NCI-H2081 treated with DMSO at 0.1 percent for 48 hours (cell line): ENCODE measurements at places on chromosomes 3 and 15.

GRCh38 chr3:134430950-134431445 is 54.8 kb downstream of the ANAPC13 start:
- no peak for DNase-seq

- no peak for DNase-seq
Measured at GRCh38 chr3:37198996-37199395, 24.6 kb upstream of the LRRFIP2 start.

GRCh38 chr3:175088766-175089380 is 229.7 kb downstream of the NAALADL2 start:
- no peak for DNase-seq

GRCh38 chr15:85772668-85773067 is 22.1 kb downstream of the KLHL25 start:
- no peak for DNase-seq

DNA sequence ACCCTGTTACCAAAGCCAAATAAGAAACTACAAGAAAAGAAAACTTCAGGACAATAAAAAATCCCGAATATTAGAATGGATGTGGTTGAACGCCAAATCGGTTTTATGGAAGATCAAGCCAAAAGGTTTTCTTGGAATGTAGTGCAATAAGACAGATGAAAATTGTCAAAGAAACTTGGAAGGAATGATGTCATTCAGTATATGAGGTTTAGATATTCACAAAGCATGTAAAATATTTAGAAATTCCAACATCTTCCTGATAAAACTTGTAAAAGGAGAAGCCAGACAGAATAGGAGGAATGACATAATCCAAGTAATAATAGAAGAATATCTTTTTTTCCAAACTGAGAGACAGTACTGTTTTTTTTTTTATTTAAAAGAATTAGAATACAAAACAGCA is 130.3 kb upstream of the ZPLD1 start:
- DNase-seq = no peak

- no peak for DNase-seq
Measured at GRCh38 chr3:158548691-158549090, 22.3 kb upstream of the MLF1 start.

DNA sequence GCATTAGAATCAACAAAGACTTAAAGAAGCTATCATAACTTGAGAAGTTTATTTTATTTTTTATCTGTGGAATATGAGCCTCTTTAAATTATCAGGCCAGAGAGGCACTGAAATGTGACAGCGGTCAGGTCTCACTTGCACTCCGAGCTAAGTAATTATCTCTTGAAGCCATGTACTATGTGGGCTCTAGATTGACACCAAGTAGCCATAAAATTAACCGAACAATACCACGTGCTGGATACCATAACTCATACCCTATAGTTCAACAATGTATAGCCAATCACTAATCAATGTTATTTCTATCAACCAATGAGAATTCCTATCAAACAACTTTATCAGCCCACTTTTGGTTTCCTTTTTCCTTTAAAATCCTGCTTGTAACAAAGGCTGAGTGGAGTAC is 299.3 kb downstream of the TBC1D5 start:
- DNase-seq = no peak

DNA sequence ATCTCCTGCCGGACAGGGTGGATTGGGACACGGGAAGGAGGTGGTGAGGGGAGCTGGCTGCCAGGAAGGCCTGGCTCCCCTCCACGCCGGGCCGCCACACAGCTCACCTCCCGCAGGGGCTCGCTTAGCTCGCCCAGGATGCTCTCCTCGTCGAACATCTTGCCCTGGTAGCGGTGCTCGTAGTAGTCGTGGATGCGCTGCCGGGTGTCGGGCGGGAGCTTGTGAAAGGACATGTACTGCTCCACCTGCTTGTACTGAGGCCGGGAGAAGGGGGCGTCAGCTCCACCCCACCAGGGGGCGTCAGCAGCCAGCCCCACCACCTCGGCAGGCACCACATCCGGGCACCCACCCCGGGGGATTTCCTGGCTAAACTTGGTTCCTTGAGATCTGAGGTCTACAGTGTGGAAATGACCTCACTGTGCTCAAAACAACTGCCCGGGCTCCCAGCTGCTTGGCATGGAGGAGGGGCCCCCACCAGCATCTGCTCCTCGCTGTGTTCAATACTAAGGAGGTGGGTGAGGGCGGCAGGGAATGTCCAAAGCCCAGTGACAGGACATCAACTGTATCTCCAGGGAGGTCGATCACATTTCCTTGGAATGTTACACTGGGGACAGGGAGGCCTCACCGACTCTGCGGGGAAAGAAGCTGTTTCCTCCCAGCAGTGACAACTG is 43.4 kb downstream of the HCN4 start:
- DNase-seq = no peak

GRCh38 chr3:132405188-132405587 is 12.1 kb upstream of the DNAJC13 start:
- DNase-seq = peak; percentile 46

GRCh38 chr3:12986986-12987385 is 86.2 kb downstream of the IQSEC1 start:
- no peak for DNase-seq

DNA sequence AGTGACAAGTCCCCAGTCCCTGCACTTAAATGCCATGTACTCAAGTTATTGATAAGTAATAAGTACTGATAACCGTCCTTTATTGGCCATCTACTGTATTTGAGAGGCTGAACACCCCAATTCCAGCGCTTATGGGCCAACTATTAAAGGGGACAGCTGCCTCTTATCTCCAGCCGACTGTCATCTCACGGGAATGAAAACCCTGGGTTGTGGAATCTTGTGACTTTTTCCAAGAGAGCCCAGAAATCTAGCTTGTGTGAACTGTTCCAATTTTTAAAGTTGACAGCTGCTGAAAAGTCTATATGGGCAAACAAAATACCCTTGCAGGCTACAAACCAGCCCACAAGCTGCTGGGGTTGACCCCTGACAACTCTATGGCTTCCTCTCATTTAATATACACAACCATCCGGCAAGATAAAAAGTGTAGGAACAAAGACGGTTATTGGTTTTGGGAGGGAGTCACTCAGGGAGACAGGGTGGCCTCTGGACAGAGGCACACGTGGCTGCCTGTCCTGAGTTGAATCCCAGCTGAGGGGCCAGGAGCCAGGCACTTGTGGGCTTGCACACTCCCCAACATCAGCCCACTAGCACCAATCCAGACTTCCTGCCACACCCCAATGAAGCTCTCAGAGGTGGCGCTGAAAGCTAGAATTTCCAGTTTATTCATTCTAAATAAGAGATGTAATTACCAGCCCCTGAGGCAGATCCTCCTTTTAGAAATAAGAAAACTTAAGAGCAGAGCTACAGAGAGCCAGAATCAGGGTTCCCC is 16.2 kb downstream of the SPSB4 start:
- DNase-seq = no peak

- no peak for DNase-seq
Measured at GRCh38 chr3:64267721-64268604, 42.7 kb upstream of the PRICKLE2 start.

DNA sequence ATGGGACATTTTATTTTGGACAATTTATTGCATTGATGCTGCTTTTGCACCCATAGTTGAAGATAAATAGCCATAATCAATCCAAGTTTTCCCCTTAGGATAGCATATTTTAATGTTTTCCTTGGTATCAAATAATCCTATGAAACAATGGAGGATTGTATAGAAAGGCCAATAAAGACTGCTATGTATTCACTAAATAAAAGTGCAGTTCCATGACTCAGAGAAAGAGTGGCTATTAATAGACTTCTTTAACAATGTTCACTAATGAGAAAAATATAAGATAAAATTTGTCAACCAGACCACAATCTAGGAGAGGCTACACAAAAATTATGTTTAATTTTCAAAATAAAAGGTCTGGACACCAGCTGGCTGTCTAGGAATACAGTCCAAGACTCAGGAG is 560.9 kb upstream of the AGTR1 start:
- DNase-seq = no peak

DNA sequence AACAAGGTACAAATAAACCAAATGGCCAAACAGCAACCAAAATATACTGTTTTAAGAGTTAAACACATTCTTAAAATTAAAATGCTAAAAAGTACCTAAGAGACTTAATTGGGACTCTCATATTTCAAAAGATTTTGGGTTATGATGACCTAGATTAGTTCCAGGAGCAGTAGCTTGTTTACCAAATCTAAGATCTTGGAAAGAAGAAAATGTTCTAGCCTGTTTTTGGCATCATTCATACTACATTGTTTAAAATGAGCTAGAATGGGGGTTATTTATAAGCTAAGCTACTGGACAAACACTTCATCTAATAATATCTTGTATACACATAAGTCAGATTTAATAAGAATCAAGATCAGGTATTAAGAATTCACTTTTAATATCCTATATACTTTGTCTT is 22.8 kb downstream of the ATOSA start:
- no peak for DNase-seq

DNA sequence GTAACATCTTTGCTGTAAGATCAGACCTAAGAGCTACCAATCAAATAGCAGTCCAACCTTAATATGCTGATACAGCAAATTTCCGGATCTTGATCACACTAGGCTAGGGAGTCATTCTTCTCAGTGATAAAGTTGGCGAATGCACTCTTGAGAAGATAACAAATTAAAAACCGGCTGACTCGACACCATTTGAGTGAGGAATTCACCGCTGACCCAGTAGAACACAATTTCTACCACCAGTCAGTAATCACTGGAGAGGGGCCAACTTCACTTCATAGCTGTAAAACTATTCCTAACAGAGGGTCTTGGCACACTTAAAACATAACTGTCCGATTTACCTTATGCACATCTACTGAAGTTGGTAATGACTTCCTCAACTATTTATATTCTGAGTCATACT is 47.2 kb downstream of the MEIS2 start:
- no peak for DNase-seq

- no peak for DNase-seq
Measured at GRCh38 chr3:186719945-186720739, 3.0 kb downstream of the KNG1 start.

GRCh38 chr15:48688493-48688892 is 43.0 kb upstream of the FBN1 start:
- no peak for DNase-seq

- no peak for DNase-seq
Measured at GRCh38 chr15:47997195-47998080, 123.4 kb upstream of the SLC24A5 start.

DNA sequence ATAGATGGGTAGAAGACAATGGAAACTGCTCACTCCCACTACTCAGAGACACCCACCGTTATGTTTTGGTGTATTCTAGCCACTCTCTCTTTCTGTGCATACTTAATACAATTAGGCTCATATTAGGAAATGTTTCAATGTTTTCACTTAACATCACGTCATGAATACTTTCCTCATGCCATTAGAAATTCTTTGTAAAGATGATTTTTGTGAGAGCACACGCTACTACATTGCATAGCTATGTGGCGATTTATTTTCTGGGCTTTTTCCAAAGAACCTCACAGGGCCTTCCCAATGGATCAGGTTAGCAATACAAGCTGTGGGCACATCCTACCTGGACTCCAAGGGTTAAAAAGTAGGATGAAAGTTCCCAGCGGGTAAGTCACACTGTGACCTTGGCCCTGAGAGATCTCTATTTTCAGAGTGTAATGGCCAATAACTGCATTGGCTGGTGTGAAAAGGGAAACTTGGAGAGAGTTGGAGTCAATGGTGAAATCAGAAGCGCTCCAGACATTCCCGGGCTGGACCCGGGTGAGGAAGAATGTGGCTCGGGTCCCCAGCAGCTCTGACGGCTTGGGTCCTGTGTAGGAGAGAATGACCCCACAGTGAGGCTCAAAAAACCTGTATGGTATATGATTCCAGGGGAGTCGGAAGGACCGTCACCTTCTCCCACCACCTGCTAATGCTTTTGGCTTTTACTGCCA is 25.8 kb upstream of the TGM5 start:
- no peak for DNase-seq

- DNase-seq = no peak
Measured at GRCh38 chr3:51686512-51687215, 15.6 kb downstream of the TEX264 start.

- DNase-seq = no peak
Measured at GRCh38 chr3:12908859-12909258, 67.5 kb upstream of the RPL32 start.

DNA sequence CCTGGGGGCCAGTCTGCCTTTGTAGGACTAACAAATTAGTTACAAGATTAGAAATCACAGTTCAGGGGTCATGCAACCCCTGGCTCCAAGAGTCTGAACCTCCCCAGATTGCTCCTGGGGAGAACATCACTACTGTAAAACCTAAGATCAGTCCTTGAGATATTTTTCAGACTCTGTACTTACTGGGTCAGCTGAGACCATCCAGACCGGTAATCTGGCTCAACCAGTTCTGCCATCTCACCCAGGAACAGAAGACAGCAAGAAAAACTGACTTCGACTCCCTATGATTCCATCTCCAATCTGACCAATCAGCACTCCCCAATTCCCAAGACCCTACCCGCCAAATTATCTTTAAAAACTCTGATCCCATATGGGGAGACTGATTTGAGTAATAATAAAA is 47.5 kb downstream of the NMD3 start:
- DNase-seq = no peak

DNA sequence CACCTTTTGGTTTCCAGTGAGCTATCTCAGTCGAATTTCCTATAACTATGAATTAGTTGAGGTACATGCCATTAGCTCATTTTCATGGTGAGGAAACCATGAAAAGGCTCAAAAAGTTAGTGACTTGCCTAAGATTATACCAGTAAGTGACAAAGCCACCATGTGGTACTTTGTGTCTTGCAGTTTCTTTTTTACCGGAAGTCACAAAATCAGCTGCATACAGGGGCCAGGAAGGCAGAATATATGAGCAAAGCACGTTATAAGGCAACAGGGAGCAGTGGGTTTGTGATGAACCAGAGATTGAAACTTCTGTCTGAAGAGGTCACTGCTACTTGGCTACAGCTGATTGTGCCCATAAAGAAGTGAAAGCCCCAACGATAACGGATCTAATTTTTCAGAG is 50.3 kb downstream of the CMTM8 start:
- no peak for DNase-seq

DNA sequence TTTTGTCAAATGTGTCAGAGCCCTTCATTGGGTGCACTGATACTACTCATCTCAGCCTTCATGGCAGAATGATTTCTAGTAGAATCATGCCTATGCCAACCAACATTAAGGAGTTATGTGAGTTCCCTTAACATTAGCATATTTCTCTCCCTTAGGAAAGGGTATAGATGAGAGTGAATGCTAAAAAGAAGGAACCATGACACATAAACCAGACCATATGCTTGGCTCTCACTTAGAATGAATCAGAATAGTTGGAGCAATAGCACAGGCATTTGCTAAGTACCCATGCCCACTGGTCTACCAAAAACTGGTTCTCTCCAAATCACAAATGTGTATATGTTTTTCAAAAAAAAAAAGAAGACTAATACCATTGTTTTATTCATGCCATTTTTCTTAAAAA is 51.1 kb downstream of the STRIT1 start:
- no peak for DNase-seq
